Stimulated activated CD8-positive, alpha-beta memory T cell treated with anti-CD3 and anti-CD28 coated beads, Interleukin-7, amount 100 ng/mL, for 4 hours (primary cell): ENCODE measurements at places on chromosomes 4 and X.

DNA sequence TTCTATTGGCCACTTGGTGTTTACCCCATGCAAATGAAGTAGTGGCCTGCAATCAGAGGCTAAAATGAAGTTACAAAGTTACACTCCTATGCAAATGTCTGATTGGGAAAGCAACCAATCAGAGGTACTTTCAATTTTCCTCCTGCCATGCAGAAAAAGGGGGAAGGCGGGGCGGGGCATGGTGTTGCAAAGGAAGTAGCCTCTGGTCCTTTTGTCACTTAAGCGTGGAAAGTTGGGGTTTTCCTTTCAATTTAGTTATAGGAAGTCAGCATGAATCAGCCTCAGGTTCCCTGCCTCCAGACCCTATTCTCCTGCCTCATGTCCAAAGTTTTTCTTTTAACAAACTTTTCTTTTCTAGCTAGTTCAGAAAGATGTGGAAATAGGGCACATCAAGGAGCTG is 69.3 kb downstream of the GPC4 start:
- DNase-seq = no peak

GRCh38 chrX:97398030-97398551 is 514.4 kb downstream of the RPA4 start:
- no peak for DNase-seq

DNA sequence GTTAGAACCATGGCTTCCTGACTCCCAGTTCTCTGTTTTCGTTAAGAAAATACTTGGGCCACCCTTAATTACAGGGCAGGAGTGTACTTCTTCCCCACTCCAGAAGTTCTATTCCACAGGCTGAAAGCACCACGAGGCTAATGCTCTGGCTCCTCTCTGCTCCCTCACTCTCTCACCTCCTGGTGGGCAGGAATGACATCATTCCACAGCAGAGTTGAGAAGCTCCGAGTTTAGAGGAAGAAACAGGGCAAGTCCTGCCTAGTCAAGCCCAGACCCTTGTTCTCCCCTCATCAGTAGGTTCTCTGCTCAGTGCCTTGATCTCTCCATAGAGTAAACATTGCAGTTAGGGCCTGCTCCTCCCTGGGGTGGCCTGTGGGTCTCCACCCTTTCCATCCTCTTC is 343.8 kb upstream of the CLNK start:
- DNase-seq = no peak

DNA sequence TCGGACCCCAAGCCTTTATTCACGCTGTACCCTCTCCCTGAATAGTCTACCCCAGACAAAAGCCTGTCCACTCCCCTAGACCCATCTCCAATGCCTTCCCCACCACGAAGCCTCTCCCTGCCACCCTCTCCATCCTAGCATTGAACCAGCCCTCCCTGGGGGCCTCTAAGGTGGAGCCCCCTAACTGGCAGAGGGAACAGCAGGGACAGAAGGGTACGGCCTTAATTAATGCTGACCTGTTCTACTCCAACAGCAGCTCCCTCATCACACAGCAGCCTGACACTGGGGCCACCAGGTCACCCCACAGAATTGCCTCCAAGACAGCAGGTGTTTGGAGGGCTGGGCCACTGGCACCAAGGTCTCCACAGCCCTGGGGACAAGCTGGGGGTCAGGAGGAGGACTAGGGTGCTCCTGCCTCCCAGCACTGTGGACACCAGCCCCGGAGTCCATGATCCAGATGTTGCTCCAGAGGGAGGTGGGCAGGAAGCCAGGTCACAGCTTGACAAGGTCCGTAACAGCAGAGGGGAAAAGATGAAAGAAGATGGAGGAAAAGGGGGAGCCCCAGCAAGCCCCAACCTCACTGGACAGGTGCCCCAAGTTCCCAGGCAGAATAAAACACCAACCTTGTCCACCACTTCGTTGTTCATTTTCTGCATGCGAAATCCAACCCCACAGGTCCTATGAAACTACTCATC is 3.7 kb downstream of the CRMP1 start:
- DNase-seq = no peak

DNA sequence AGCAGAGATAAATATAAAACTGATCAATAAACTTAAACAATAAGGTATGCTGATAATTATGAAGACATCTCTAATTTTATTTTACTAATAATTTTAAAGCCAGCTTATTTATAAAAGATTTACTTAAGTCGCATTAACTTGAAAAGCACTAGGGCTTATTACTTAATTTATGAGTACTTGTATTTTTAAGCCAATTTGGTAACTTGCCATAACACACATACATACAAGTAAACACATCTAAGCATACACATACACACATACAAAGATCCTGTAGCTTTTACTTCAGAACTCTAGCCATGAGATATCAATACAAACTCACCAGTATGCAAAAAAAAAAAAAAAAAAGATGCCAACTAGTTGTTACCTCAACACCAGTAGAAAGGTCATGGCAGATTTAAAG is 10.0 kb upstream of the GPR78 start:
- DNase-seq = no peak

DNA sequence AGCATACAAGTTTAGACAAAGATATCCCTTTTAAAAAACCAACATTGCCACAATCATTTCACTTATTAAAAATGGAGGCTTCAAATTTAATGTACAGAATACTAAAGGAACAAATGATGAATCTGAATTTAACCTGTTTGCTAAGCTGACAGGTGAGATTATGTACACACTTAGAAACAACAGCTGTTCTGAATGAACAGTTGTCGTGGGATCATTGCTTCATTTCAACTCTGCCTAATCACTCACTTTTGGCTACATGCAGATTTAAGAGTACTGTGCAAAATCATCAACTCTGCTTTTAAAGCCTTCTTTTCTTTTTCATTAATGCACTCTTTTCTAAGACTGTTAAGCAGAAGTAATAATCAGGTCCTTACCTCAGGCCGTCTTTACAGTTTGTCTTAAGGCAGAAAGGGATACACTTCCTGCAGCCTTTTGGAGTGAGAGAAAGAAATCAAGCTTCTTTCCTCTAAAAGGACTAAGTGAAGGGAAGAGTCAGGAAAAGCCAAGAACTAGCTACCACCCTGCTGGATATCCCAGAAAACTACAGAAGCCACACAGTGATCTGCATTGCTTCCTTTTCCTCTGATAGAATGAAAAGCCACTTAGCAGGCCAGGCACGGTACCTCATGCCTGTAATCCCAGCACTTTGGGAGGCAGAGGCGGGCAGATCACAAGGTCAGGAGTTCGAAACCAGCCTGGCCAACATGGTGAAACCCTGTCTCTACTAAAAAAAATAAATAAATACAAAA is 54.7 kb upstream of the NPNT start:
- DNase-seq = no peak

DNA sequence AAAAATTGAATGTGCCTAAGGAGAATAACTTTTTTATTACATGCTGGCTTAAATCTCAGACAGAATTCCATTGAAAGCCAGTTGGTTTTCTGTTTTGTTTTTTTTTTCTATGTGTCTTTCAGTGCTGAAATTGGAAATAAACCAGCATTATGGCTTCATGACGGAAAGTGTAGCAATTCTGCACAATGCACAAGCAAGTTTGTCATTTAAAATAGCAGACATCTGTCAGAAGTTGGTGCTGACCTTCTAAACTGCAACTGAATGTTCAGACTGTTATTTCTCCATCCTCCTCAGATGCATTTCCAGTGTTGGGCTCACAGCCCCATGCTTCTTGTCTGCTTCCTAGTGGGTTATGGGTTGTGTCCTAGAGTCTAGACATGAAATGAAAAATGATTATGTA is 107.2 kb upstream of the LIMCH1 start:
- DNase-seq = no peak

DNA sequence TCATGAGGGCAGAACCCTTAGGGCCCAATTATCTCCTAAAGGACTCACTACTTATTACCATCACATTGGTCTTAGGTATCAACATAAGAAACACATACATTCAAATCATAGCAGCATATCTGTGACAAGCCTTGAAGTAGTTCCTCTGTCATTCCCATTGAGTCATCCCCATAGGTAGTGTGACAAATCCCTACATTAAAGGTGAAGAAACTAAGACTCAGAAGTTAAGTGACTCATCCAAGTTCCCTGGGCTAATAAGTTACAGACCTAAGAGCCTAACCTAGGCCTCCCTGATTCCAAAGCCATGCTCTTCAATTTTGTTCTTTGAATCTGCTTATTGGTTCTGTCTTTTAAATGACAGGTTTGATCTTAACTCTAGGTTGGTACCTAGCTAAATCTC is 58.2 kb downstream of the CD38 start:
- no peak for DNase-seq

- no peak for DNase-seq
Measured at GRCh38 chr4:41528512-41529205, 9.3 kb upstream of the LIMCH1 start.

DNA sequence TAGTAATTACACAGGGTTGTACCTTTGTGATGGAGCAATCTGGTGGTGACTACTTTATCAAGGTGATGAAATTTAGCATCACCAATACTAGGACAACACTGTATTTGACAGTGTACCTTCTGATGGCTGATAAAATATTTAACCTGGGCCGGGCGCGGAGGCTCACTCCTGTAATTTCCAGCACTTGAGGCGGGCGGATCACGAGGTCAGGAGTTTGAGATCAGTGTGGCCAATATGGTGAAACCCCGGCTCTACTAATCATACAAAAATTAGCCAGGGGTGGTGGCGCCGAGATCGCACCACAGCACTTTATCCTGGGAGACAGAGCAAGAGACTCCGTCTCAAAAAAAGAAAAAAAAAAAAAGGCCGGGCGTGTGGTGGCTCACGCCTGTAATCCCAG is 1.9 kb upstream of the TAF1 start:
- DNase-seq = no peak

DNA sequence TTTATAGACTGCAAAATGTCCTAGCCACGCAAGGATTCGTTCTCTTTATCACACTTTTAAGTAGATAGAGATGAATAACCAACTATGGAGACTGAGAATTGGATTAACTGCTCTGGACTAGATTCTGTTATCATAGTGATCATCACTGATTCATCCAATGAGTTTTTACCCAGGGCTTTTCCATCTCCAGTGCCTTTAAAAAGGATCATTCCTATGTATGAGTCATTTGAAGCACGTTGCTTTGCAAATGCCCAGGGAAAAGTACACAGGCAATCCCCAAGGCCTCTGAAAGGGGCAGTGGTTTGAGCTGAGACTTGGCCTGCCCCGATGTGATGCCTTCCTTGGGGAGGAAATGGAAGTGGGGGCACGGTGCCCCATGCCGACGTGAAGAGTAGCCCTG is 122.7 kb upstream of the PSAPL1 start:
- no peak for DNase-seq

DNA sequence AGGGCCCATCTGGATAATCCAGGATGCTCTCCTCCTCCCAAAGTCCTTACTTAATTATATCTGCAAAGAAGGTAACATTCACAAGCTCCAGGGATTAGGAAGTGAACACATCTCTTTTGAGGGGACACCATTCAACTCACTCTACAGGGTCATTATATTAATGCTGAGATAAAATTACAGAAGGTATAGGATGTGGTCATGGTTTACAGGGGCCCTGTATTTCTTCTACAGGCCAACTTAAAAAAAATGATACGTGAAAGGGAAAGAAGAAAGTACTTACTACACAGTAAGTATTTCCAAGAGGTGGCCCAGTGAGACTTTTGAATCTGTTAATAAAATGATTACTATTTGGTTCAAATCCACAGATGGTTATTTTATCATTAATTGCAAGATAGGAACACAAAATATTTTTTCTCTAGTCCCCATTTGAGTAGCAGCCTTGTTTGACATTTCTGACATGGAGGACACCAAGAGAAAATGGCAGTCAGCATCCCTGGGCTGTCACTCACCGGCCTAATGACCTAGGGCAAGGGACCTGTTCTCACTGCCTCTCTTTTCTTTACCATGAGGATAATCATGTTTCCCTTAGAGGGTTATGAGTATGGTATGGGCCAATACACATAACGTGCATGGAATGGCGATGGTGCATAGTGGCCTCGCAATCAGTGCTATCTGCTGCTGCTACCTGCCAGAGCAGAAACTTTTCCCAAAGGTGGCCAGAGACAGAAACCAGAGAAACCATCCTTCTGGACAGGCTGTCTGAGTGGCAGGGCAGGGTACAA is 140.5 kb downstream of the PTTG2 start:
- no peak for DNase-seq

- no peak for DNase-seq
Measured at GRCh38 chrX:53065104-53065503, 16.5 kb downstream of the GPR173 start.

GRCh38 chr4:139567159-139567870 is 11.3 kb upstream of the SETD7 start:
- no peak for DNase-seq

GRCh38 chr4:1194010-1194900 is 21.9 kb upstream of the SPON2 start:
- DNase-seq = no peak

GRCh38 chr4:138188406-138189084 is 53.6 kb downstream of the SLC7A11 start:
- no peak for DNase-seq

DNA sequence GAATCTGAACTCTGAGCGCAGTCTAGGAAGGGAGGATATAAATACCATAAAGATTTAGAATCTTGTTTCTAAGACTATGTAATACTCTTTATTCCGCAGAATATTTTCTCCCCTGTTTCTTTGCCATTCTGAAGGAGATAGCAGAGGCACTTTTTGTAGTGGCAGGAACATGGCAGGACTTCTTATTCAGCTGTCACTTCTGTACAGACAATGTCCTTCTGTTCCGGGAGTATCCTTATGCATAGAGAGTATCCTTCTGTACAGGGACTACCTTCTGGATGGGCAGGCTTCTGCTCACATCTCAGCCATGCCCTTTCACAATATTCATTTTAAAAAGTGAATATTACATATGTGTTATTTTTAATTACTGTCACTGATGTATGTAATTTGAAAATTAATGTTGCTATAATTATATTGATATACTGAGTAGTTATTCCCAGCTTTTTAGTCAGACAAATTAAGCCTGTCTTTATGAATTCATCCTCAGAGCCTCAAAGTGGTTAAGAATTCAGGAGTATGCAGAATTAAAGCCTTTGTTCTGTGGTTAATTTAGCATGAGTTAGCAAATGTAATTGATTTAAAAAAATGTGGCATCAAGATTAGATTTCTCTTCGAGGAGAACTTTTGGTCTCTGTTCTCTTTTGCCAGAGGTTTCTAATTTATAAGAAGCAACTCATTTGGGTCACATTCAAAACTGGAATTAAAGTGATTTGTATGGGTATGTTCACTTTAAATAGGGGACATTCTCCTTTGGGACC is 174.4 kb downstream of the FHIP1A start:
- no peak for DNase-seq

GRCh38 chr4:168917138-168917779 is 92.8 kb downstream of the CBR4 start:
- DNase-seq = no peak

GRCh38 chrX:134676436-134676835 is 18.2 kb upstream of the PLAC1 start:
- DNase-seq = no peak

- no peak for DNase-seq
Measured at GRCh38 chr4:108155373-108155772, 13.4 kb downstream of the LEF1 start.

DNA sequence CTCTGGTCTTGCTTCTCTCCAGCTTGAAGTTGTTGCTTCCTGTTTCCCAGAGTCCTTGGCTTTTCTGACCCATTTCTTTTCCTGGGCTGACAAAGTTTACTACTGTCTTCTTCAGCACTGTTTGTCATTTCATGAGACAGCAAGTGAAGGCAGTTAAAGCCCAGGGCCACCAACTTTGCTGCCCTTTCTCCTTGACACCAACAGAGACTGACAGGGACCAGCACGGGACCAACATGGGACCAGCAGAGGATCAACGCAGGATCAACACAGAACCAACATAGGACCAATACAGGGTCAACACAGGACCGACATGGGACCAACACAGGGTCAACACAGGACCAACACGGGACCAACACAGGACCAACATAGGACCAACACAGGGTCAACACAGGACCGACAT is 34.9 kb downstream of the RNF212 start:
- no peak for DNase-seq
